NCI-H2029 (cell line): ENCODE measurements at places on chromosomes 6 and 20.

GRCh38 chr20:50277064-50277415 is 86.4 kb downstream of the CEBPB start:
- DNase-seq = no peak

DNA sequence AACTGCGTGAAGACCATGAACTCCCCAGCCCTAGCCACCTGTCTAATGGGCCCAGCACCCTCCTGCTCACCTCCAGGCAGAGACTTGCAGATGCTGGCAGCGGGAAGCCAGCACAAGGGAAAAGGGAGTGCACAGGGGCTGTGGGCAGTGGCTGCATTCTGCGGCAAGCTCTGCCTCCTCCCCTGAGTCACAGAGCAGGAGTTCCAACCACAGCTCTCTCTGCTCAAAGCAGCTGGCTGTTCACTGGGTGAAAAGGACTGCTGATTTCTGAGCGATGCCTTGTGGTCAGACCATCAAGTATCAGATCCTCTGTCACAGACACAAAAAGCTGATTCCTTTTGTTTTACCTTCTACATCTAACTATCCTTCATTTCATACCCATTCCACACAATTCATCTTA is 10.5 kb downstream of the NKX2-2 start:
- no peak for DNase-seq

- no peak for DNase-seq
Measured at GRCh38 chr6:56772737-56773184, 130.1 kb upstream of the DST start.

DNA sequence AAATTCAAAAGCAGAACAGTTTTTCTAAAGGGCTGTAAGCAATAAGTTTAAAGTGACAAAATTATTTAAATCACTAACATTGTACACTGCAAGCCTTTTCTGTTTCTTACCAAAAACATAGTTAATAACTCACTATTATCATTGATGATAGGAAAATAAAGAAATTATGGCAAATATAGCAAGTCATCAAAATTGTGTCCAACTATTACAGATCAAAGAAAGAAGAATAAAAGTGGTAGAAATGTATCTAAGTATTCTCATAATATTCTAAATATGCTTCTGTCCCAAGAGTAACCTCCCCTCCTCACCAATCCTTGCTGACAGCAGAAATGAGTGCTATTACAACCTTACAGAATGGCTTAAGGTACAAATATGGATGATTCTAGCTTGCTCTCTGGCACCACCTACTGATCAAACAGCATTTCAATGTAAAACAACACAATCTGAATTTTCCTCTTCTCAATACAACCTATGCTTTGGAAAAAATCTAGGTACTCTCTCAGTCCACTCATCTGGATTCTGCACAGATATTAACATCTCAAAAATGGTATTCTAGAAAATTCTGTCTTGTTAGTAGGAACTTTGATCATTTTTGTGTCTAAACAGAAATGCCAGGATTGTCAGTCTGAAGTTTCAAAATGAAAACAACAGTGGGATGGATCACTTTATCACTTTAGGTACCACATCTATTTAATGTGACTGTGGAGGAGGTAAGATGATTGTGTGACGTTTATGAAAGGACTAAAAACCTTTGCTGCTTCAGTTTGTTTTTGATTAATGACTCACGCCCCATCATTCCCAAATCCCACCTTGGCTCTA is 40.9 kb downstream of the ZFP64 start:
- DNase-seq = peak; percentile 21

DNA sequence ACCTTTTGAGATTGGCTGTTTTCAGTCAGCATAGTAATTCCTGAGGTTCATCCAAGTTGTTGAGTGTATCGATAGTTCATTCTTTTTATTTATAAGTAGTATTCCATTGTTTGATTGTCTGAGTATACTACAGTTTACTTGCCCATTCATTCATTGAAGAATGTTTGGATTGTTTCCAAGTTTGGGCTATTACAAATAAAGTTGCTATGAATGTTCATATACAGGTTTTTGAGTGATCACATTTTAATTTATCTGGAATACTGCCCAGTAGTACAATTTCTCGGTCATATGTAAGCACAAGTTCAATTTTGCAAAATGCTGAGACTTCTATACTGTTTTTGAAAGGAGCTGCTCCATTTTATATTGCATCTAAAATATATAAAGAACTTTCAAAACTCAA is 14.2 kb upstream of the EPHA7 start:
- no peak for DNase-seq

GRCh38 chr6:149766156-149766769 is 16.7 kb downstream of the PCMT1 start:
- no peak for DNase-seq

DNA sequence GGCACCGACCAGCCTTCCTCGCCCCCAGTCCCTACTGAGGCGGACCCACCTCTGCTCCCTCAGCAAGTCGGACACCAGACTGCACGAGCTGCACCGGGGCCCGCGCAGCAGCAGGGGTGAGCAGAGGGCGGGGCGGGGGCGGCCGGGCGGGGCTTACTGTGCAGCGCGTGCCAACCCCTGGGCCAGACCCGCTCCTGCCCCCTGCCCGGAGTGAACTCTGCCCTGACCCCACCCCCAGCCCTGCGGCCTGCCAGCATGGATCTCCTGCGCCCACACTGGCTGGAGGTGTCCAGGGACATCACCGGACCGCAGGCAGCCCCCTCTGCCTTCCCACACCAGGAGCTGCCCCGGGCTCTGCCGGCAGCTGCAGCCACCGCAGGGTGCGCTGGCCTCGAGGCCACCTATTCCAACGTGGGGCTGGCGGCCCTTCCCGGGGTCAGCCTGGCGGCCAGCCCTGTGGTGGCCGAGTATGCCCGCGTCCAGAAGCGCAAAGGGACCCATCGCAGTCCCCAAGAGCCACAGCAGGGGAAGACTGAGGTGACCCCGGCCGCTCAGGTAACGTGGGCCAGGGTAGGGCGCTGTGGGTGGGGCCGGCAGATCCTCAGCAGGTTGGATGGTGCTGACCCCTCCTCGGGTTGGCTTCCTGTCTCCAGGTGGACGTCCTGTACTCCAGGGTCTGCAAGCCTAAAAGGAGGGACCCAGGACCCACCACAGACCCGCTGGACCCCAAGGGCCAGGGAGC is 1.5 kb upstream of the SLC2A4RG start:
- no peak for DNase-seq

DNA sequence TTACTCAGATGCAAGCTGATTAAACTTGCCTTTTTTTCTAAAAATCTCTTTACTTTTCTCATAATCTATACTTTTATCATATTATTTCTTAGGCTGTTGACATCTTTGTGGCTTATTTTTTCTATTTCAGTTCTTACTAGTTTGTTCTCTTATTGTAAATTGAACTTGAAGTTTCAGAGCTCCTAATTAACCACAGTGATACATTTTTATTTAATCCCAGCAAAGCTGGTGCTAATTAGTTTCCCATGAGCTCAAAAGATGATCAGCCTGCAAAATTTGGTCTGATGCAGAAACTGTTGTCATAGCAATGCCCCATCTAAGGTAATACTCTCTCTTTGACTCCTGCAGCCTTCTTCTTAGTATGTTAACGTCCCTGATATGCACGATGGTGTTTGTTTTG is 170.3 kb downstream of the FUT9 start:
- no peak for DNase-seq

DNA sequence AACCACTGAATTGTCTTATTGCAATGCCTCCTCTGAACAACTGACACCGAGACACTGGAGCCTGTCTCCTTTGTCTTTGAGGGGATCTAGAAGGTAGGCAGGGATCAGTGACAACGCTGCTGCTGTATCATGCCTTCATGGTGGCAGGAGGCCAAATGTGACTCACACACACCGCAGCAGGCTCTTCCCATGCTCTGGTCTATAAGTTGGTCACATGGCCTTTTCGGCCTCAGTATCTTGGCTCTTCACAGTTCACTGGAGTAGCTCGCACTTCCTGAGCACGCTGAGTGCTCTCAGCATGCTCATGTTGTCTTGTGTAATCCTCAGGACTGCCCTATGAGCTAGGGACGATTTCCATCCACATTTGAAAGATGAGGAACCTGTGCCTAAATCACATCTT is 167.4 kb upstream of the PCSK2 start:
- peak; percentile 96 for DNase-seq

DNA sequence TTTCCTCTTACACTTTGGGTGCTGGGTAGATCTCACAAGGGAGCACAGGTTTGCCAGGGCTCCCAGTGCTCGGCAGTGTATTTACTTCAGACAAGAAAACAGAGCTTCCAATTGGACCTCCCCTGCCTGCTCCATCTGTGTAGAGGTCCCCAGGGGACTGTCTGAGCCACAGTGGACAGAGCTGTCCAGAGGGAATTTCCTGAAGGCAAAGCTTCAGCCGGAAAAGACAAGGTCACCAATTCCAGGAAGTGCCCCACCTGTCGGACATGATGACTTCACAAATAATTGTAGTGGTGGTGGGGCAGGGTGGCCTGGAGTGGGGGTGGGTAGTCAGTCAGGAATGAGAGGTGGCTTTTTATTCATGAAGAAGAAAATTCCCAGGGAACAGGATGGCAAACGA is 18.6 kb downstream of the ADGRF5 start:
- DNase-seq = no peak

DNA sequence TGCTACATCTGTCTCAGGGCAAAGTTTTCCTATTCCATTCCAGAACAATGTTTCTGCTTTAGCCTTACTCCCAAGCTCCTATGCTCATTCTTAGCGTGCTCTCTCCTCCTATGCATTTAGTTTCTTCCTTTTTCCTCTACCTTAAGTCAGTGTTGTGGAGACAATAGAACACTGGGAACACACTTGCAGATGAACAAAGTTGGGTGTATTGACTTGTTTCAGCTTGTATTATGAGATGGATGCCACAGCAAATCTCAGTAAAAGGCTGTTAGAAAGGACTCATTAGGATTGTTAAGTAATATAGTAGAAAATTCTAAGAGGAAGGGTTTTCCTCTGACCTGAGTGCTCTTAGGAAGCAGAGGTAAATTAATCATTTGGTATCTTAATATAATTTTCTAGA is 48.4 kb downstream of the BMP5 start:
- DNase-seq = no peak

DNA sequence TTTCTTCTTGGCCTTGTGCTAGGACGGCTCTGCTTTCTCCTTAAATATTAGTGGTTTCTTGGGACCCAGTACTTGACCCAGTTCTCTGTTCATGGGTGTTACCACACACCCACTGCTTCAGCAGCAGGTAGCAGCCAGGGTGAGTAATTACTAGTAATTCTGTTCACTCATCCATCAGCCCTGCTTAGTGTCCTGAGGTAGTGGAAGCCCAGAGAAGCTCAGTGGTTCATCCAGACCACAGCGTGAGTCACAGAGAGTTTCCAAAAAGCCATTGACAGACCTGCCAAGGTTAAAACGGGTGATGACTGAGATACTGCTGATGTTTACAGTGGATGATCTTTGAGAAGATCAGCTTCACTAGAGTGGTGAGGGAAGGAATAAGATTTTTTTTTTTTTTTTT is 51.7 kb upstream of the HINT3 start:
- DNase-seq = no peak

- peak; percentile 76 for DNase-seq
Measured at GRCh38 chr6:30885481-30885998, 1.2 kb downstream of the DDR1 start.

GRCh38 chr20:38113401-38114325 is 51.4 kb downstream of the TGM2 start:
- peak; percentile 61 for DNase-seq

DNA sequence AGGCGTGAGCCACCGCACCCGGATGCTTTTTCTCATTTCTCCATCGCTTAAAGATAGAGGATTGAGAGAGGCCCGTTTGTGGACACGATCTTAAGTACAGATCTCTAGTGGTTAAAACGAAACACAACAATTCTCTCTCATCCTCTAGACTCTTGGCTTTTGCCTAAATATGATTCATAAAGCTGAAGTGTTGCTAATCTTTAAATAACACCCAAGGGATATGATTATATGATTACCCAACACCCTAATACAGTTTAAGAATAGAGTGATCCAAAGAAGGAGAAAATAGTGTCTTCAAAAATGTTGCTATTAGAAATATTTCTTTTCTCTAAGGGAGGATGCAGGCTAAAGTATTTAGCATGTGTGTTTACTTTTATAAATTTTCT is 50.4 kb downstream of the MTHFD1L start:
- no peak for DNase-seq

DNA sequence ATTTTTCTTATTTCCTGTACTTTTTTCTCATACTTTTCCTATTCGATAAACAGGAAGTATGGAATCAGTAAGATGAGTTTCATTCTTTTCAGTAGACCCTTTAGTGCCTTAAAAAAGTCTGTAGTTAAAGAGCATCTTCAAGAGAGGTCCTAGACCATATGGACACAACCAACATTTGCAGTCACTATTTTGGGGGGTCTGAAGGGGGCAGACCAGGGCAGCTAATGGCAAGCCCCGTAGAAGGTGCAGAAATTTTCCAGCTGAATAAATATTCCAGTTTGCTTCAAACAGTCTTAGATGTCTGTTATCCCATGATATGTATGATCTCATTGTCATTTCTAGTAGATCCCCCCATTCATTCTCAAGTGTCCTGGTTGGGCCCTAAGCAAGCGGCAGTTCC is 52.8 kb downstream of the MAP3K5 start:
- DNase-seq = no peak

GRCh38 chr6:5855787-5856470 is 150.8 kb downstream of the NRN1 start:
- no peak for DNase-seq

DNA sequence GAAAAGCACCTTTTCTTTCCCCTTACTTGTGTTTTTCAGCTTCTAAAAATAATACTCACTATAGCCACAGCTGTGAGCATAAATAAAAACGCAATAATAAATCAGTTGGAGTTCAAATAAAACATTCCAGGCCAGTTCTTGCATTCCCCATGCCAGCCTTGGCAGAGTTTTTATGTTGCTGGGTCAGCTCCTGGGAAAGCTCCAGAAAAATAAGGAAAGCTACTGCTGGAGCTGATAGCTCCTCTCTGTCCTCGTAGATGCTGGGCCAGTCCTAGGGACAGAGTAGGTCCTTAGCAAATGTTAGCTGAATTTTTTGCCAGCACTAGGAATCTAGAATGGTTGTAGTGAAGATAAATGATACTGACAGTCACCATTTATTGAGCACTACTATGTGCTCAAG is 389.0 kb upstream of the SYNCRIP start:
- no peak for DNase-seq

DNA sequence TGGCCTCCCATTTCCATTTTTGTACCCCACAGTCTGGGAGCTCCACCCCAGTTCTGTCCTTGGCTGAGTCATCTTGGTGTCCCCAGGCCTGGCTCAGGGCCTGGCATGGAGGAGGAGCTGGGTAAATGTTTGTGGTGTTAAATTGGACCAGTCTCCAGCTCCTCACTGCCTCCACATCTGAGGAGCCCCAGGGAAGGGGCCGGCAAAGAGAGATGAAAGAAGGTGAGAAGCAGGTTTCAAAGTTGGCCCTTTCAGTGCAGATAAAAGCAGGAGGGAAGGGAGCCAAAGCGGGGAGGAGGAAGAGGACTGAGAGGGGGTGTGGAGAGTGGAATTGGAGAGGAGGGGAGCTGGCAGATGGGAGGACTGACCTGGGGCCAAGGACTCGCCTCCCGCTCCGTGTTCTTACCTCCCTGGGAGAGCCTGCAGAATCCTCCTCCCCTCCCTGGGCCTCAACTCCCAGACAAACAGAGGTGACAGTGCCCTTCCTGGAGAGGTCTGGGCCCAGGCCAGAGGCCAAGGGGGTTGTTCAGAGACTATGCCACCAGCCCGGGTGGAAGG is 89.0 kb downstream of the CD40 start:
- DNase-seq = no peak

- no peak for DNase-seq
Measured at GRCh38 chr6:142155895-142156757, 9.1 kb downstream of the VTA1 start.

GRCh38 chr6:47455533-47456209 is 21.9 kb upstream of the CD2AP start:
- no peak for DNase-seq

- no peak for DNase-seq
Measured at GRCh38 chr20:10585308-10585707, 88.5 kb downstream of the JAG1 start.
